Aorta (tissue), 5 donors: ENCODE measurements at places on chromosomes 2 and 18. TPM values are rescaled to one million over a fixed set of nuclear protein-coding genes. Genes with fewer than 3 reads are reported as not detected.

Gene CD8B2
- total RNA-seq: 0.09 TPM

DNA sequence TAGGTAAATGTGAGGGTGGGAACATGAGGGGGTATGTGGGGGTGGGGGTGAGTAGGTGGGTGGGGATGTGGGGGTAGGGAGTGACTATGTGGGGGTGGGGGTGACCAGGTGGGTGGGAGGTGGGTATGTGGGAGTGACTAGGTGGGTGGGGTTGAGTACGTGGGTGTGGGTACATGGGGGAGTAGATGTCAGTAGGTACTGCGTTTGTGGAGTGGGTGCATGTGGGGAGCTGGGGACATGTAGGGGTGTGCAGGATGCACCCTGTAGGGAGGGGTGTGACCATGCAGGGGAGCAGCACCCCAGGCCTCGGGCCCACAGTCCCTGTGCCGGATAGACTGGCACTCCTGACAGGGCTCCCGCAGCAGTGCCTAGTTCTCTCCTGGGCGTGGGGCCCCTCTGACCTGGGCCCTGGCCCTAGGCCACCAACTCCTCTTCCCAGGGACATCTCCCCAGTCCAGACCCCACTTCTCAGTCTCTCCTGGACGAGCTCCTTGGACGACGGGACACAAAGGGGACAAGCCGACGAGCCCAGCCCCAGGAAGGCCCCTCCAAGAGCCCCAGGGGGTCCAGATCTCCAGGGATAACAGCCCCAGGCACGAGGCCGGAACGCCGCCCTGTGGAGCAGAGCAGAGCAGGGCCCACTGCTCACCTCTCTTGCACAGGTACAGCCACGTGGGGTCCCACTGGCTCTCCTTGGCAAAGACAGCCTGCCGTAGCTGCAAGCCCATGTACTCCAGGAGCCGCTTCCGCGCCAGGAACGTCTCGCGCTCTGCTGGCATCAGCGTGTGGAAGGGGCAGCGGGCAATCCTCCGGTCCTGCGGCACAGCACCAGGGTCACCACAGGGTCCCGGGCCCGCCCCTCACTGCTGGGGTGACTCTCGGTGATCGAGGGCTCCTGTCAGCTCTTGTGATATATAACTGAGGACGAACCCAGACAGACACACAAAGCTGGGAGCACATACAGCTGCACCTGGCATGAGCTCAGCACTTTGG is 58.2 kb downstream of the ANKMY1 start:
- DNase-seq: peak; percentile 67

GRCh38 chr2:170996316-170996715 is 67.3 kb downstream of the GORASP2 start:
- no peak for DNase-seq

Gene DYNC2LI1
- total RNA-seq: 8.8 TPM

DNA sequence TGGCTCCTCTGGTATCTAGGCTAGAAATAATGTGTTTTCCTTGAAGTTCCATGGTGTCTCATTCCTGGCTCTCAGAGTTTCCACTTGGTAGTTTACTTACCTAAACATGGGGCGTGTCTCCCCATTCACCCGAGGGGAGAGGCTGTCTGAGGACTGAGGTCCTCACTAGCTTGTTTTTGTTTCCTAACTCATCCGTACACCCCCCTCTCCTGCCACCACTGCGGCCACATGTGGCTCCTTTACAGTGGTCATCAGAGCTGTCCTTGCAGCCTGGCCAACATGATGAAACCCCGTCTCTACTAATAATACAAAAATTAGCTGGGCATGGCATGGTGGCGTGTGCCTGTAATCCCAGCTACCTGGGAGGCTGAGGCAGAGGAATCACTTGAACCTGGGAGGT is 106.0 kb downstream of the ASAP2 start:
- DNase-seq: no peak

GRCh38 chr2:95273566-95274290 is 521 bp upstream of the PROM2 start:
- peak; percentile 67 for DNase-seq

GRCh38 chr2:81158505-81158904 is 854.0 kb upstream of the LRRTM1 start:
- DNase-seq: no peak

Gene KANSL1L
- 44.1 TPM for total RNA-seq

DNA sequence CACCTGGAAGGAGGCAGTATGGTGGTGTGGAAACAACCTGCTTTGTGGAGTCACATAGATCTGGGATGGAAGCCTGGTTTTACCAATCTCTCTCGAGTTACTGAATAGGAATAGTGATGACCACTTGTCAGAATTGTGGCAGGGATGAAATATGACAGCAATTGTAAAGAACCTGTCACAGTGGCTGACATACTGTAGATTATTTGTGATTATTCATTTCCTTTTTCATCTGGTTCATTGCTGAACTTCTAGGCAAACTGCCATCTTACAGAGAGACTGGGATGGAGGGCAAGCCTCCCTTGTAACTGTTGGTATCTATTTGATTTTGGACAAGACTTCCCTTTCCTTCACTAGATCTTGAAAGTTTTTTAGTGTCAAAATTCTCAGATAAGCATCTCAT is 42.0 kb downstream of the FMNL2 start:
- DNase-seq: no peak

DNA sequence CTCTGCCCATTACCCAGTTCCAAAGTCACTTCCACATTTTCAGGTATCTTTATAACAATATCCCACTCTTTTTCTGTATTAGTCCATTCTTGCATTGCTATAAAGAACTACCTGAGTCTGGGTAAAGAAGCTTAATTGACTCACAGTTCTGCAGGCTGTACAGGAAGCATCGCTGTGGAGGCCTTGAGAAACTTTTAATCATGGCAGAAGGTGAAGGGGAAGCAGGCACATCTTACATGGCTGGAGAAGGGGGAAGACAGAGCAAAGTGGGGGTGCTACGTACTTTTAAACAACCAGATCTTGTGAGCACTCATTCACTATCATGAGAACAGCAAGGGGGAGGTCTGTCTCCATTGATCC is 85.4 kb upstream of the MAP4K3 start:
- no peak for DNase-seq

DNA sequence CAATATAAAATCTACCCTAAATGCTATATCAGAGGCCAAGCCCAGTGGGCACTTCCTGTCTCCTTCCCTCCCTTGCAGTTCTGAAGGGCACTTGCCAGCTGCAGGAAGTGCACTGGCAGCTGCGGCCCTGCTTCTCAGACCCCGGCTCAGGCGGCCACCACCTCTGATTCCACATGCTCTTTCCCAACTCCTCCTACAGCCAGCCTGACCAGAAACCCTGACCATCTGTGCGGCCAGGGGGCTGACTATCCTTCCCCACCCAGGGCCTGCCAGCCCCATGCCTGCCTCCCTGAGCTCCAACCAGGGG is 88.6 kb downstream of the ZBTB7C start:
- DNase-seq: no peak

GRCh38 chr2:164779383-164780057 is 62.1 kb downstream of the COBLL1 start:
- no peak for DNase-seq

GRCh38 chr18:79538635-79539034 is 141.0 kb upstream of the CTDP1 start:
- no peak for DNase-seq

GRCh38 chr2:12201369-12201768 is 454.9 kb downstream of the LPIN1 start:
- peak; percentile 54 for DNase-seq

- no peak for DNase-seq
Observed at GRCh38 chr2:16931441-16931840, 265.8 kb upstream of the CYRIA start.

GRCh38 chr2:120128216-120128615 is 95.0 kb downstream of the TMEM185B start:
- DNase-seq: no peak

GRCh38 chr18:72985686-72986085 is 117.9 kb upstream of the NETO1 start:
- no peak for DNase-seq

- DNase-seq: no peak
Observed at GRCh38 chr2:58030771-58031170, 15.8 kb upstream of the VRK2 start.

GRCh38 chr2:99338029-99338585 is 918 bp downstream of the EIF5B start:
- DNase-seq: no peak

DNA sequence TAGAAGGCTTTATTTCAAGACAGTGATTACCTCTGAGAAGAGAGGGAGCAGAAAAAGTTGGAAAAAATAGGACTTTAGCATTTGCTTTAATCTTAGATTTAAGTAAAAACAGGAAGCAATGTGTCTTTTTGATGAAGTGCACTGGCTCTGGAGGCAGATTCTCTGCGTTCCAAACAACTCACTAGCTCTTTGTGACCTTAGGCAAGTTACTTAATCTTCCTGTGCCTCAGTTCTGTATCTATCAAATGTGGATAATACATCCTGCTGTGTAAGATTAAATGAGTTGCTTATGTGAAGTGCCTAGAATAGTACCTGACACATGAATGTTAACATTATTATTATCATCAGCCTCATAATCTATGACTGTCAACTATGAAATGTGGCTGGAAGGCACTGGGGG is 42.3 kb downstream of the RPRD1A start:
- DNase-seq: no peak

Gene ANKRD62
- total RNA-seq: not detected

DNA sequence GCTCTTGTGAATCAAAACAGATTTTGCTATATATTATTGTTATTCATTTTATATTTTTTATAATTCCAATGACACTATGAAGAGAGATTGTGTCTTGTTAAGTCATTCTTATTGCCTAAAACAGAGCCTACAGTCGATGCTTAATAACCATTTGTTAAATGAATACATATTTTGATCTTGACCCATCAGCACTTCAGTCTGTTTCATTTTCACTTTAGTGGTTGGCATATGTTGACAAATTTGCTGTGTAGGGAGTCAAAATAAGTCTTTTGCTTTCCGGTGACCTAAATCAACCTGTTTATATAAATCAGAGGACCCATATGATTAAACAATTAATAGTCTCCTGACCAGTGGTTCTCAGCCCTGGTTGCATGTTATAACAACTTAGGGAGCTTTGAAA is 97.1 kb downstream of the TXNL1 start:
- DNase-seq: no peak

Gene GTF2A1L
- total RNA-seq: not detected

Gene ARHGAP15
- 26.2 TPM for total RNA-seq

DNA sequence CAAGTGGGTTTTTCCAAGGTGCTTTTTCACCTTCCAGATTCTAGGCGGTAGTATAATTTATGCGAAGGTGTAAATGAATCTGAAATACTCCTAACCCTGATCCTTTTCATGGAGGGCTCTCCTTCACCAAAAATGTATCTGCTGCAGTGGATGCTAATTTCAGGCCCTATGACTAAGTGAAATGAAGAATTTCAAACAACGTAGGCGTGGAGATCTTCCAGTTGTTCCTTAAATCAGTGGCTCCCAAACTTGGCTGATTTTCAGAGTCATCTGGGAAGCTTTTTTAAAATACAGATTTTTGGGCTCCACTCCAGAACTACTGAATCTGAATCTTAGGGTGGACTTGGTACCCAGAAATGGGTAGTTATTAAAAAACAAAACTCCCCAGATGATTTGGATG is 5.5 kb downstream of the GCKR start:
- no peak for DNase-seq

DNA sequence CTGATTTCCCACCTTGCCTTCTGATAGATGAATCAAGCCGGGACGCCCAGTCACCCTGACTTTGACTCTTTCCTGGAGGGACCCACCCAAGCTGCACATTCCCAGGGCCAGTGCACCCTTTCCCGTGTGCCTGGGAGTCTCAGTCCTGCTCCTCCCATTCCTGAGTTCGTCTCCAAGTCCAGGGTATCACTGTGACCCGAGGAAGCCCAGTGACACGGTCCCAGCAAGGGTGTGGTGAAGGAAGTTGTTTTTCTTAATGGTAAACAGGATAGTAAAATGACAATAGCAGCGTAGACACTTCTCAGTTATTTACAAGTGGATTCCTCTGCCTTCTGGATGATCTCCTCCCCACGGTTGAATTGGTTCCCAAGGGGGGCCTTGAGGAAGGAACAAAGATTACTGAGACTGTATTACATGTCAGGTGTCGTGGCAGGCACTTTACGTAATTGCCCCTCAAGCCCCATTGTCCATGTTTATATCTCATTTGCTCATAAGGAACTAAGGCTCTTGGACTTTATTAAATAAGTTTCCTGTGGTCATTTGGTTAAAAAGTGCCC is 123.3 kb downstream of the PRKCE start:
- DNase-seq: no peak

GRCh38 chr2:139369423-139370409 is 589.5 kb upstream of the NXPH2 start:
- DNase-seq: no peak

DNA sequence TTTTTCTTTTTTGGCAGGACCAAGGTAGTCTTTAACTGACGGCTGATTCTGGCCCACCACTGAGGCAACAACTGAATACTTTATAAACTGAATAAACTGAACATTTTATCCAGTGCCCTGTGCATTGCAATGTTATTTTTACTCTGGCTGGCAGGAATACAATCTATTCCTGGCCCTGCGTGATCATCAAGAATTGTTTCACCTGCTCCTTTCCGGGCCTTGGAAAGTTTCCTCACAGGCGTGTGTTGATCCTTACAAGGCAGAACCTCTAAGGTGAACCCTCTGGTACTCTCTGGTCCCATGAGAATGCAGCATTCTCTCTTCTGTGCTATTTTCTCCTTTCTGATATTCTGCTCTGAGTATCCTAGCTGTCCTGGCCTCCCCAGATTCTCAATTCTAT is 113.7 kb upstream of the KLHL29 start:
- no peak for DNase-seq

GRCh38 chr2:10352972-10353371 is 50.3 kb downstream of the HPCAL1 start:
- DNase-seq: peak; percentile 27

DNA sequence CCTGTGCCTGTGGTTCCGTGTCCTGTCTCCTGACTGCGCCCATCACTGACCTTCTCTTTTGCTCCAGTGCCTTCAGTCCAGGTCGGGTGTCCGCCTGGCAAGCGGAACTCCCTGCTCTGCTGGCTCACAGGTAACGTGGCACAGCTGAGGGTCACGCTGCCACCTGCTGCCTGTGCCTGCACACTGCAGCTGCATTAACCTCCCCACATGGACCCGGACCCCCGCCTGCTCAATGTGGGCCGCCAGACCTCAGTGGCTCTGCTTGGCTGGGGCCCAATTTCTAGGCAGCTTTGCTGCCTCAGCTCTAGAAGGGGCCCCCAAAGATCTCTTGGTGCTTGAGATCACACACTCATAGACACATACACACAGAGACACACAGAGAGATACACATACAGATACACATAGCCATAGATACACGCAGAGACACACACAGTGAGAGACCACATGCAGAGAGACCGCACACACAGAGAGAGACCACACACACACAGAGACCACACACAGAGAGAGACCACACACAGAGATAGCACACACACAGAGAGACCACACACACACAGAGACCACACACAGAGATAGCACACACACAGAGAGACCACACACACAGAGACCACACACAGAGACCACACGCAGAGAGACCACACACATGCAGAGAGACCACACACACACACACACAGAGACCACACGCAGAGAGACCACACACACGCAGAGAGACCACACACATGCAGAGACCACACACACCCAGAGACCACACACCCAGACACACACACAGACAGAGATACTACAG is 14.9 kb upstream of the CNNM3 start:
- DNase-seq: peak; percentile 80

Gene FRZB
- 71.4 TPM for total RNA-seq

Gene SRD5A2
- total RNA-seq: not detected
